ENCODE measurements at places on chromosomes 7 and 10. TPM values are rescaled to one million over a fixed set of nuclear protein-coding genes. Genes with fewer than 3 reads are reported as not detected.
A peak's percentile ranks its signal among the peaks of the same experiment; 100 is the strongest.

- no peak overlapping the region for H3K4me3 ChIP-seq
- H3K36me3 ChIP-seq, result no peaks in the 10 kb centered on the region
- no peak for DNase-seq
- H3K27ac ChIP-seq, result no peak overlapping the region
Observed at GRCh38 chr10:3935933-3936359, 150.9 kb upstream of the KLF6 start.

GRCh38 chr10:124450012-124450782 is at the start of gene NKX1-2:
Gene NKX1-2, minus strand, starts transcription at chr10:124450035. Its CDS starts 92 bp downstream, at chr10:124449943.
- peak within 1 kb of the TSS; percentile 54 for H3K4me3 ChIP-seq
- H3K4me1 ChIP-seq, result no peaks in the 10 kb centered on the region
- H3K27ac ChIP-seq, result no peak within 1 kb of the TSS
- DNase-seq, result peak; percentile 13
- no peaks in the 10 kb centered on the region for H3K36me3 ChIP-seq
- H3K27me3 ChIP-seq, result peaks cover 18% of the 10 kb centered on the region

- H3K27ac ChIP-seq, result no peak overlapping the region
- H3K27me3 ChIP-seq, result no peaks in the 10 kb centered on the region
- no peak overlapping the region for H3K4me3 ChIP-seq
- no peak for DNase-seq
Observed at GRCh38 chr7:64914557-64914956, 11.5 kb downstream of the ZNF273 start.

- H3K27me3 ChIP-seq, result no peaks in the 10 kb centered on the region
- H3K4me3 ChIP-seq, result no peak overlapping the region
- H3K27ac ChIP-seq, result no peak overlapping the region
- no peaks in the 10 kb centered on the region for H3K36me3 ChIP-seq
Observed at GRCh38 chr10:45585131-45585530, 87.4 kb downstream of the ZFAND4 start.

- no peak overlapping the region for H3K4me3 ChIP-seq
- peaks cover 65% of the 10 kb centered on the region for H3K36me3 ChIP-seq
- peaks cover 14% of the 10 kb centered on the region for H3K4me1 ChIP-seq
- no peaks in the 10 kb centered on the region for H3K27me3 ChIP-seq
Observed at GRCh38 chr7:99623091-99623693, 6.4 kb downstream of the ZSCAN25 start.

DNA sequence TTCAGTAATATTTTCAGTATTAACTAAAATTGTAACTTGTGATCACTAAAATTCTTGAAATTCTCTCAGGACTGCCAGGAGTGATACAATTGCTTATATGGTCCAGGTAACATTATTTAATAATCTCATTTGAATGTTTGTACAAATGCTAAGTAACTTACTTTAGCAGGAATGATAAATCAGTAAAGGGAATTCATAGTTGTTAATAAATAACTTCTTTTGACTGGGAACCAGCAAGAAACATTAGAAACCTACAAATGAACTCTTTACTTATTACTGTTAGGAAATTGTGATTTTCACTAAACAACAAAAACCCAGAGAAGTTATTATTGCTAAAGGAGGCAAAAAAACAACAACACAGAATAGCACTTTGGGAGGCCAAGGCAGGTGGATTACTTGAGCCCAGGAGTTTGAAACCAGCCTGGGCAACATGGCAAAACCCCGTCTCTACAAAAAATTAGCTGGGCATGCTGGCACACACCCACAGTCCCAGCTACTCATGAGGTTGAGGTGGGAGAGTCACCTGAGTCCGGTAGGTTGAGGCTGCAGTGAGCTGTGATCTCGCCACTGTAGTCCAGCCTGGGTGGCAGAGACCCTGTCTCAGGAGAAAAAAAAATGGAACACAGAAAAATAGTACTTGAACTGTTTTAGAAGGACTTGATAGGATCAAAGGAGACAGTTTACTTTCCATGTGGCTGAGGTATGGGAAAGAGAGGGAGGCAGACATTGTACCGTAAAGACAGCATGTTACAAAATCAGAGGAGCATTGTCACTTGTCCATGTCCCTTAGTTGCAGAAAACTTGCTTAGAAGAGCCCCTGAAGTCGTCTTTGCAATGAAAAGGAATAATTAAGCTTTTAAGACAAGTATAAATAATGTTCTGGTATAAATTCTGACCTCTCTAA is 53.1 kb downstream of the SHOC2 start:
- no peak for DNase-seq
- H3K27me3 ChIP-seq, result no peaks in the 10 kb centered on the region
- no peak overlapping the region for H3K27ac ChIP-seq
- H3K4me1 ChIP-seq, result no peaks in the 10 kb centered on the region
- no peak overlapping the region for H3K4me3 ChIP-seq

- no peaks in the 10 kb centered on the region for H3K4me1 ChIP-seq
- H3K36me3 ChIP-seq, result peaks cover 5% of the 10 kb centered on the region
- no peak overlapping the region for H3K27ac ChIP-seq
- no peaks in the 10 kb centered on the region for H3K27me3 ChIP-seq
Observed at GRCh38 chr10:97230146-97230545, 44.4 kb upstream of the SLIT1 start.

DNA sequence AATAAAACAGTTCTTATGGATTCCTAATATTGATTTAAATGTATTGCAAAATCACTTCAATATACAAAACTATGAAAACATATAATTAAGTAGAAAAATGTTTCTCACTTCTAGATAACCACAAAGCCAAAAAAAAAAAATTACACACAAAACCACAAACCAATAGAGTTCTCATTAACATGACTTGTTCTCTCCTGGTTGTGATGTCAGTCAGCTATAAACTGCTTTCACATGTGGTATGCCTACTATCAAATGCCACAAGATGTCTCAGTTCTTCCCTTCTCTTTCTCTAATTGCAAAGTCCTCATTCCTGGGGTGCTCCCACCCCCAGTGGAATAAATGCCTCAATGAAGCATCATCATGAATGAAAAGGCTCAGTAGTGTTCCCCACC is 16.6 kb downstream of the GNAI1 start:
- DNase-seq, result no peak
- H3K4me1 ChIP-seq, result peaks cover 5% of the 10 kb centered on the region
- H3K27ac ChIP-seq, result no peak overlapping the region
- H3K36me3 ChIP-seq, result no peaks in the 10 kb centered on the region
- no peaks in the 10 kb centered on the region for H3K27me3 ChIP-seq

DNA sequence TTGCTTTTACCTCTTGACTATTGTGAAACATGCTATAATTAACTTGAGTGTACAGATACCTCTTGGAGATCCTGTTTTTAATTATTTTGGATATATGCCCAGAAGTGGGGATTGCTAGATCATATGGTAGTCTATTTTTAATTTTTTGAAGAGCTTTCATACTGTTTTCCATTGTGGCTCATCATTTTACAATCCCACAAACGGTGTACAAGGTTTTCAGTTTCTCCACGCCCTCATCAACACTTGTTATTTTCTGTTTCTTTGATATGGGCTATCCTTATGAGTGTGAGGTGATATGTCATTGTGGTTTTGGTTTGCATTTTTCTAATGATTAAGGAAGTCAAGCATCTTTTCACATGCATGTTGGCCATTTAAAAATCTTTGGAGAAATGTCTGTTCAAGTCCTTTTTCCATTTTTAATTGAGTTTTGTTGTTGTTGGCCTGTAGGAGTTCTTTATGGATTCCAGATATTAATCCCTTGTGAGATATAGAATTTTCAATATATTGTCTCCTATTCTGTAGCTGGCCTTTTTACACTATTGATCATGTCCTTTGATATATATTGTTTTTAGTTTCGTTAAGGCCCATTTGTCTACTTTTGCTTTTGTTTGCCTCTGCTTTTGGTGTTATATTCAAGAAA is 7.5 kb downstream of the AGK start:
- no peaks in the 10 kb centered on the region for H3K27me3 ChIP-seq
- H3K36me3 ChIP-seq, result peaks cover 42% of the 10 kb centered on the region
- H3K4me1 ChIP-seq, result peaks cover 14% of the 10 kb centered on the region
- H3K4me3 ChIP-seq, result no peak overlapping the region

GRCh38 chr10:104259999-104260774 is 5.5 kb downstream of the GSTO1 start:
- H3K4me1 ChIP-seq, result no peaks in the 10 kb centered on the region
- H3K4me3 ChIP-seq, result no peak overlapping the region
- no peaks in the 10 kb centered on the region for H3K27me3 ChIP-seq
- H3K27ac ChIP-seq, result no peak overlapping the region
- H3K36me3 ChIP-seq, result peaks cover 3% of the 10 kb centered on the region
- no peak for DNase-seq

DNA sequence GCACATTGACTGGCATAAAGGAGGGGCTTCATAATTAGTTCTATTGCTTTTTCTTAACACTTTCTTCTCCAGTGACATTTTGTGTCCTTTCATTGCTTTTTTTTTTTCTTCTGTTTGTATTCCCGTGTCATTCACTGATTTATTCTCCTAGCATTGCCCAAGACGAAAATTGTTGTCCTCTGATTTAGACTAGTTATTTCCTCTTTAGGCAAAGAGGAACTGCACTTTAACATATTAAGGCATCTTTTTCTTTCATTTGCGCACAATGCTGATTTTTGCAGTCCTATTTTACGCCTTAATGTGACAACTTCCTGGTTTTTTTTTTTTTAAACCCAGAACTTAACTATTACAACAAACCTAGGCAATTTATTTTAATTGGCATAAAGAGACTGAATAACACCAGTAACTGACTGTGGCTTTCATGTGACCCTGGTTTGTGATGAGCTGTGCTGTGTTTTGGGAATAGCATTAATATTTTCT is 39.7 kb downstream of the ARID5B start:
- H3K36me3 ChIP-seq, result peaks cover 15% of the 10 kb centered on the region
- no peaks in the 10 kb centered on the region for H3K27me3 ChIP-seq
- peaks cover 25% of the 10 kb centered on the region for H3K4me1 ChIP-seq
- no peak for DNase-seq
- no peak overlapping the region for H3K27ac ChIP-seq
- no peak overlapping the region for H3K4me3 ChIP-seq

GRCh38 chr10:23200586-23200985 is 8.5 kb downstream of the PTF1A start:
- no peaks in the 10 kb centered on the region for H3K27me3 ChIP-seq
- H3K27ac ChIP-seq, result no peak overlapping the region
- peaks cover 5% of the 10 kb centered on the region for H3K4me1 ChIP-seq
- no peak for DNase-seq
- no peak overlapping the region for H3K4me3 ChIP-seq

- H3K27me3 ChIP-seq, result no peaks in the 10 kb centered on the region
- no peak overlapping the region for H3K27ac ChIP-seq
- DNase-seq, result no peak
- H3K36me3 ChIP-seq, result no peaks in the 10 kb centered on the region
- no peaks in the 10 kb centered on the region for H3K4me1 ChIP-seq
- no peak overlapping the region for H3K4me3 ChIP-seq
Observed at GRCh38 chr7:106183952-106184351, 71.8 kb upstream of the SYPL1 start.

DNA sequence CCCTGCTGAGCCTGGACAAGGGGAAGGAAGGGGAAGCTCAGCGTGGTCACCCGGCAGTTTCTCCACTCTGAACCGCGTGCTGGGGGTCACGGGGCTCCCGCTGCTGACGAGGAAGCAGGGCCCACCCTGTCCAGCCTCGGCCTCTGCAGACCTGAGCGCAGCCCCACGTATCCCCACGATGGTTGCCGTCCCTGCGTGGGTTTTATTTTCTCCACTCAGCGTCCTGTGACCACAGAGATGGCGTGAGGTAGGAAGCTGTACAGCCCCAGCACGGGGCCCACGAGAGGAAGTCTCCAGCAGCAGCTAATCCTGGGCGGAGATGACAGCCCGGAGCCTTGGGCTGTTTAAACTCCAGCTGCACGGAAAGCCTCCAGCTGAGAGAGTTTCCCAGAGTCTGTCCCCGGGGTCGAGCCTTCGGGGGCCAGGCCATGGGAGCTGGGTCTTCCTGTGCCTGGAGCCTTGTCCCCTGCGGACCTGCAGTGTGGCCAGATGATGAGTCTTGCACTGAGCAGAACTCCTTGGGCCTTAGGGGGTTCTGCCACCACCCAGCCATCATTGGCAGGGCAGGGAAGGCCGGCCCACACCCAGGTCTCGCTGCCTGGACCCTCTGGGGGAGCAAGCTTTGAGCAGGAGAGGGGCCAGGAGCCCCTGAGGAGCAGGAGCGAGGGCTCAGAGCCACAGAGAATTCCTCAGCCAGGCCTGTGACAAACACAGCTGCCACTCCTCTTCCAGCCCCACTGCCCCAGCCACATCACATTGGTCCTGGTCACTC is 72.8 kb upstream of the FAM20C start:
- no peak overlapping the region for H3K27ac ChIP-seq
- H3K4me3 ChIP-seq, result no peak overlapping the region
- peaks cover 4% of the 10 kb centered on the region for H3K4me1 ChIP-seq
- no peaks in the 10 kb centered on the region for H3K27me3 ChIP-seq
- peak; percentile 48 for DNase-seq

Gene OR6V1
- not detected for total RNA-seq

Gene OR2A1
- not detected for total RNA-seq

Gene VOPP1
- total RNA-seq, result 89.8 TPM

Gene CCL24
- not detected for total RNA-seq

Gene NUTM2E
- 0.02 TPM for total RNA-seq

All from SJCRH30 (cell line).